CD14-positive monocyte (primary cell): ENCODE measurements at places on chromosomes 3 and 15. TPM values are rescaled to one million over a fixed set of nuclear protein-coding genes. Genes with fewer than 3 reads are reported as not detected.

GRCh38 chr3:2390926-2391532, 292.4 kb downstream of the CNTN4 start:
- DNase-seq: no peak

GRCh38 chr3:122055215-122055614, at the start of gene CD86:
Gene CD86, plus strand, starts transcription at chr3:122055362. Its CDS starts 128 bp downstream, at chr3:122055490.
- DNase-seq: peak; percentile 90

- DNase-seq: no peak
Observed at GRCh38 chr15:66843581-66843980, 141.5 kb downstream of the SMAD6 start.

The TRIM42 gene
- not detected for polyA plus RNA-seq

DNA sequence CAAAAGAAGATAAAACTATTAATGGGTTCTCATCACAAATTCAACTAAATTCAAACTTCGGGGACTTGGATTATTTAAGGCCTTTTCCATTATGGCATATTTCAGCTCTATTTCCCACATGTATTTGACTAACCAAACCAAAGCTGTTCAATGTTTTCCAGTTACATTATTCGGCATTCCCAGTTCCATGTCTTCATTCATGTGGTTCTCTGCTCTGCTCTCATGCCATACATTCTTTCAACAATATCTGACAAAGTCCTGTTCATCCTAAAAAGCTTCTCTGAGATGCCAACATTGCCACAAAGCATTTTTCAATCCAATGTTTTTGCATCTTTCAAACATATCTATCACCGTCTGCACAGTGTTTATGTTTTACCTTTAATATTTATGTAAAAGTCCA, 141.4 kb downstream of the GREM1 start:
- DNase-seq: no peak

The TMEM39A gene
- polyA plus RNA-seq: 7.0 and 12.2 TPM in 2 replicates

The OR5H2 gene
- polyA plus RNA-seq: not detected in 2 replicates

DNA sequence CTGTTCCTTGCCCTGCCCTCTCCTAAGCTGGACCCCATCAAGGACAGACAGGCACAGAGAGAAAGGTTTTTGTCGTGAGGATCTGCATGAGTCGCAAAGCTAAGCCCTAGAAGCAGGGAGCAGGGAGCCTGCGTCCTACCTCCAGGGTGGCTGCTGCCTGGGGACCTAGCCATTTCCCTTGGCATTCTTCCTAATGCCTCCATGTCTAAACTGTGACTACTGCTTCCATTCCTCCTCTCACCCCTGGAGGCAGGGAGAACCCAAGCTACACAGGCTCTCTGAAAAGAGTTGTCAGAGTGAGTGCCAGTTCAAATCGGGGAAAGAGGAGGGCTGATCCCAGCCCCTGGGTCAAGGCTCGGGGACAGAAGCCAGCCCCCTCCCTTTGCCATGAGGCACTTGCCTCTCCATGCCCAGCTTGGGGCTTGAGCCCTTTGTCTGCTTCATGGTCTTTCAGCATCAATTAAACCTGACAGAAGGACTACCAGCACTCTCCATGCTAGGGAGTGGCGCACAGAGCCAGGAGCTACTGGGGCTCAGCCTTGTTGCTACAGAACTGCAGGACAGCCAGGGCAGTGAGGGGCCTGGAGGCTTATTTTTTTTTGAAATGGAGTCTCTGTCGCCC, 2.4 kb downstream of the GCHFR start:
- DNase-seq: no peak

- DNase-seq: no peak
Observed at GRCh38 chr3:177607589-177607988, 410.3 kb upstream of the TBL1XR1 start.

DNA sequence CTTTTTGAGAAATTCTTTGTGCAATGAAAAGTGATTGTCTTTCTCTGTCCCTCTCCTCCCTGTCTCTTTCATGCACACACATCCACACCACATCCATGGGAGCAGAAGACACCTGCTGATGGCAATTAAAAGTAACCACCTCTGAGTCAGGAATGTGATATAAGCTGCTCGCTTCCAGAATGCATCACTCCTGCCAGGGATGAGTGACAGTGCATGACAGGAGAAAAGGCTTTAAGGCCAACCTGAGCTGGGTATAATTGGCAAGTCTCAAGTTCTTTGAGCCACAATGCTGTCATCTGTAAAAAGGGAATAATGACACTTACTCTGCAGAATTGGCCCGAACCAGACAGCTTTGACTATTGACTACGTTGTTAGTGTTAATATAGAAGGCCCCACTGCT, 59.6 kb downstream of the UBP1 start:
- DNase-seq: no peak
